Activated CD8-positive, alpha-beta T cell treated with anti-CD3 and anti-CD28 coated beads for 36 hours (primary cell): ENCODE measurements at places on chromosomes 2 and 18. TPM values are rescaled to one million over a fixed set of nuclear protein-coding genes. Genes with fewer than 3 reads are reported as not detected.

The MAPRE3 gene
- total RNA-seq = 1.7 TPM

The SCN1A gene
- not detected for total RNA-seq

DNA sequence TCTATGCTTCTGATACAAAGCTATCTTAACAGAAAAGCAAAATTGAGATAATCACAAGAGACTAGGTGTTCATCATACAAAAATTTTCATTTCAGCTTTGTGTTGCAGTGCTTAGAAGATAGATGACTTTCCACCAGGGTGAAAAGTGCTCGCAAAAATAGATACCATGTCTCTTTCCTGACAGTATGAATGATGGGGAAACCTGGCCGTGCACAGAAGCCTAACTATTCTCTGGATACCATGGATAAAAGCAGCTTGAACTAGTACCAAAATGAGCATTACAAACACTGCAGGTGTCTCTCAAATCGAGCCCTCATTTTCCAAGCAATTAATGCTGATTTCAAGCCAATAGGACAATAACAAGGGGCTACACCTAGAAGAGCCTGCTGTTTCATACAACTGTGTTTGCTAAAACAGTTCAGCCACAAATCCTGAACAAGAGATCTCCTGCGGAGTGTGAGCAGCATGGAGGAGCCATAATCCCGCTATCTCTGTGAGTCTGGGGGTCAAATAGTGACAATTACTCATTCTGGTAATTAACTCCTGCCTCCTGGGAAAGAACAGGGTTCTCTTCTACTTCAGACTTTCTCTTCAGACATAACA lies 507.6 kb downstream of the PID1 start:
- no peaks in the 10 kb centered on the region for H3K36me3 ChIP-seq
- H3K27ac ChIP-seq = no peak overlapping the region
- H3K27me3 ChIP-seq = no peaks in the 10 kb centered on the region
- no peaks in the 10 kb centered on the region for H3K4me1 ChIP-seq

The GLI2 gene
- not detected for total RNA-seq

DNA sequence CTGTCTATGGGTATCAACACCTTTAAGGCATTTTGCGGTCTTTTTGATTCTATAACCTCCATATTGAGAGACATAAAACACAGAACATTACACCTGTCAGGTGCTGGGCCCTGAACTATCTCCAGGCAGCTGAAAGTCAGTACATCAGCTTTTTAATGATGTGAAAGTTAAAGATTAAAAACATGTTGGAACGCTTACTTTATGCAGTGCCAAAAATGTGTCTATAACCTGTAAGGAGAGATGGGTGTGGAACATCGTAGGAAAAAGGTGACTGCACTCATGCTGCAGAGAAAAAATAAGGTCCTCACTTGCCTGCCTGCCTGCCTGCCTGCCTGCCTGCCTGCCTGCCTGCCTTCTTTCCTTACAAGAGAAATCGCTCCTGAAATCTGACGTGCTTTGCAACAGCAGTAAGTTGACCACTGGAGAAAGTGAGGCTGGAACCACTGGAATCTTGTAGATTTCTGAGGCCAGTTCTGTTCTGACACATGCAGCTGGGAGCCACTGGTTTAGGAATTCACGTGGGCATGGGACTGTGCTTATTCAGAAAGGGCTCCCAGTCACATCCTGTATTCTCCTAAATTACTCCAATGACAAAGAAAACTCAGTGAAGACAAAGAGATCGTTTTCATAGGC lies 34.1 kb downstream of the BCL11A start:
- H3K27ac ChIP-seq = no peak overlapping the region
- no peak overlapping the region for H3K4me3 ChIP-seq
- DNase-seq = no peak

The SPAST gene
- 13.5 TPM for total RNA-seq

- no peak for DNase-seq
- no peak overlapping the region for H3K4me3 ChIP-seq
- H3K27ac ChIP-seq = no peak overlapping the region
- peaks cover 7% of the 10 kb centered on the region for H3K27me3 ChIP-seq
These were observed 236.8 kb downstream of the ZBTB7C start for GRCh38 chr18:48172226-48173006.
